Activated B cell treated with CpG ODN at 0.5 μM for 24 hours (primary cell): ENCODE measurements at places on chromosomes 4 and X.

- H3K4me1 ChIP-seq, result no peaks in the 10 kb centered on the region
- DNase-seq, result no peak
- H3K27me3 ChIP-seq, result no peaks in the 10 kb centered on the region
- no peak overlapping the region for H3K4me3 ChIP-seq
- no peak overlapping the region for H3K27ac ChIP-seq
- H3K36me3 ChIP-seq, result no peaks in the 10 kb centered on the region
These were observed 20.8 kb downstream of the FGFRL1 start for GRCh38 chr4:1031956-1032795.

- no peaks in the 10 kb centered on the region for H3K27me3 ChIP-seq
- DNase-seq, result no peak
- peak overlapping the region; percentile 50 for H3K4me3 ChIP-seq
- H3K36me3 ChIP-seq, result no peaks in the 10 kb centered on the region
- peaks cover 43% of the 10 kb centered on the region for H3K4me1 ChIP-seq
- no peak overlapping the region for H3K27ac ChIP-seq
These were observed 89.3 kb downstream of the DDIT4L start for GRCh38 chr4:100100985-100101384.

DNA sequence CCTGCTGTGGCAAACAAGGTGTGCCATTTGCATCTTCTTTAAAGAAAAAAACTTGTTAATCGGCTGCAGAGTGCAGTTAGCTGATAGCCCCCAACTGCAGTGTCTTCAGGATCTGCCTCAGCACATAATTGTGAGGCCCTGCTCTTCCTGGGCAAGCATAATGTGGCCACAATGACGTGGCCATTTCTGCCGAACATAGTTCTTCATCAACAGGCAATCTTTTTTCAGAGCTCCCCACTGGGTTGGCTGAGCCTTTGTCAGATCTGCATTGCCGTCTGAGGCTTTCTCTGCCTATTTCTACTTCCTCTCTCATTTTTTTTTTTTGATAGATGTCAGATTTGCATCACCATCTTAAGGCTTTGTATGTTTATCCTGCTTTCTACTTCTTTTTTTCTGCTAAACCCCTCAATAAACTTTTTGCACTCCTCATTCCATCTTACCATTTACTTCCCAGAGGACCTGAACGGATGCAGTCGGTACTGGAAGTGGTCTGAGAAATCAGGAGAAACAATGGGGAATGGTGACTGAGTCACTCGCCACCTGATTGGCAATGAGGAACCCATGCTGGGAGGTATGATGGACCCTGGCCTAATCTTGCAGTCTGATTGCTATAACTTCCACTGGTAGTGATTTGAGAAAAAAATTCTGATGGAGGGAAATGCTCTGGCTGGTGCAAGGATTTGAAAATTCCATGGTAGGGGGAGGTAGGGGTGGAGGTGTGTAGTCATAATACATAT is 21.2 kb upstream of the TAB3 start:
- H3K27ac ChIP-seq, result no peak overlapping the region
- no peaks in the 10 kb centered on the region for H3K36me3 ChIP-seq
- no peak overlapping the region for H3K4me3 ChIP-seq

DNA sequence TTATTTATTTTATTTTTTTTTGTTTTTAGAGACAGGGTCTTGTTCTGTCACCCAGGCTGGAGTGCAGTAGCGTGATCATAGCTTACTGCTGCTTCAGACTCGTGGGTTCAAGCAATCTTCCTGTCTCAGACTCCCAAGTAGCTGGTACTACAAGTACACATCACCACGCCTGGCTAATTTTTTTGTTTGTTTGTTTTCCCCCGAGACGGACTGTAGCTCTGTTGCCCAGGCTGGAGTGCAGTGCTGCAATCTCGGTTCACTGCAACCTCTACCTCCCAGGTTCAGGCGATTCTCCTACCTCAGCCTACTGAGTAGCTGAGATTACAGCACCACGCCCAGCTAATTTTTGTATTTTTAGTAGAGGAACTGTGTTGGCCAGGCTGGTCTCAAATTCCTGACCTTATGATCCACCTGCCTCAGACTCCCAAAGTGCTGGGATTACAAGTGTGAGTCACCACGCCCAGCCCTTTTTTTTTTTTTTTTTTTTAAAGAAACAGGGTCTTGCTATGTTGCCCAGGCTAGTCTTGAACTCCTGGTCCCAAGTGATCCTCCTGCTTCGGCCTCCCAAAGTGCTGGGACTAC is 32.2 kb downstream of the COPS4 start:
- peaks cover 64% of the 10 kb centered on the region for H3K36me3 ChIP-seq
- no peaks in the 10 kb centered on the region for H3K4me1 ChIP-seq
- H3K27me3 ChIP-seq, result no peaks in the 10 kb centered on the region
- no peak overlapping the region for H3K4me3 ChIP-seq
- no peak for DNase-seq

- no peak for DNase-seq
- H3K4me3 ChIP-seq, result no peak overlapping the region
- H3K4me1 ChIP-seq, result no peaks in the 10 kb centered on the region
- H3K27me3 ChIP-seq, result no peaks in the 10 kb centered on the region
These were observed 323.0 kb upstream of the BOD1L1 start for GRCh38 chr4:13950491-13950890.

DNA sequence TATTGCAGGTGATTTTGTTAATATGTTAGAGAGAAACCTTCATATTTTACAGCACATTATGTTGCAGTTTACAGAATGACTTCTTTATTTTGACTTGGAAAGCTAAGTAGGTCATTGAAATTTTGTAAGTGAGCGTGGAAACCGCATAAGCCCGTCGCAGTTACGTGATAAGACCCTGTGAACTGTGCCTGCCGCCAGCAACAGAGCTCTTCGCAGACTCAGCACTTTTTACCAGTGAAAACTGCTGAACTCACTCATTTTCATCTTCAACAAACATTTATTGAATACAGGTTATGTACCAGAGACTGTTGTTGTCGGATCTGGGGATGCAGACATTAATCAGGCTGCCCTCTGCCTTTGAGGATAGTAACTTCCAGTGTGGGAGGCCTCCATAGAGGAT is 355.7 kb downstream of the HS3ST1 start:
- no peak for DNase-seq
- no peaks in the 10 kb centered on the region for H3K27me3 ChIP-seq
- peaks cover 10% of the 10 kb centered on the region for H3K4me1 ChIP-seq

GRCh38 chrX:154802947-154803346 is 2.3 kb downstream of the MPP1 start:
- H3K4me3 ChIP-seq, result no peak overlapping the region
- peaks cover 18% of the 10 kb centered on the region for H3K4me1 ChIP-seq
- no peaks in the 10 kb centered on the region for H3K36me3 ChIP-seq
- no peaks in the 10 kb centered on the region for H3K27me3 ChIP-seq
- no peak overlapping the region for H3K27ac ChIP-seq
